Hematopoietic multipotent progenitor cell treated with erythropoietin and hydrocortisone succinate and interleukin-3 and kit ligand, for 15 days (in vitro differentiated cells): ENCODE measurements at places on chromosomes 3 and 15.

GRCh38 chr3:463252-464192 lies 267.0 kb downstream of the CHL1 start:
- no peak for DNase-seq

DNA sequence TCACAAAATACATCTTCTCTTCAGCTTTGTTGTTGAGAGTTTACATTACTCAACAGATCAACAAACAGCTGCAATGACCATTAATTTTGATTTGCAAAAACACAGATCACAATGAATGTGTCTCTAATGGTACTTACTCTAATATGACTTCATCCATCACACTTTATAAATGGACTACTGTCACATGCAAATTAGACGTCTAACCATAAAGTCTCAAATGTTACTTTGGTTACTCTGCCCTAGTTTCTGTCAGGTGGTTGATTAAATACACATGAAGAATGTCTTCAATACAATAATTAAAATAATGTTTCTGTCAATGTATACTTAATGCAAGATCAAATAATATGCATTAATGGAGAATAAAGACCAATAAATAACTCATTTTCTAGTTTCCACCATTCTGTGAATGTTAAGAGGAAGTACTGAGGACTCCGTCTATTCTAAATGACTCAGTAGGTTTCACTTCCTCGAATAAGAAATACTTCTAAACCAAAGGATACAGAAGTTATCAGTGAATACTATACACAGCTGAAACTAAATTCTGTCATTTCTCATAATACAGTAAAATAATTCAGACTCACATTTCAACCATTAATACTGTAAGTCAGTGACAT lies 145.8 kb downstream of the CBLB start:
- DNase-seq, result no peak

GRCh38 chr3:58627941-58628340 lies 38.6 kb downstream of the FAM3D start:
- no peak for DNase-seq

DNA sequence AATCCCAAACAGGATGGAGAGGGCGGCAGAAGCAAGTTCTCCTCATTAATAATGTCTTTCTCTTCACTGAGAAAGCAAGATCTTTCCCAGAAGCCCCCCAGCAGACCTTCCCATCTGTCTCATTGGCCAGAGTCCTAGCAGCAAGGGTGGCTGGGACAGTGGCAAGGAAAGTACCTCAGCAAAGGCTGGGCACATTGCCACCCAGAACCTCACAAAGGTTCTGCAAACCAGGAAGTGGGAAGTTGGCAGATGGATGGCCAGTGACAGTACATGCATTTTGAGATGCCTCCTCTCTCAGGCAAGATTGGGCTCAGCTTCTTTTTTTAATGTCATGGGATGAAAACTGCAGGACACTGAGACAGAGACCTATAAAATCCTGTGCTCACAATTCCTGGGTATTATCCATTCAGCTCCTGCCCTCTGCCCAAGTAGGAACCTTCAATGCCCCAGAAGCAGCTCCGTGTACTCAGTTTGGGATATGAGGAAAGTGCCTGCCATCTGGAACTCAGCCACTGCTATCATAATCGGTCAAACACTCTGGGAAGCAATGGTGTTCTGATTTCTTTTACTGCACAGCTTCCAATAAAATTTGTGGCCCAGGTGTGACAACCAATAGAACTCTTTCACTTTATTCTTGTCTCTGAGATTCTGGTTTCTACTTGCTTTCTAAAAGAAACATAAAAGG lies 25.5 kb downstream of the DPH3 start:
- DNase-seq, result no peak

DNA sequence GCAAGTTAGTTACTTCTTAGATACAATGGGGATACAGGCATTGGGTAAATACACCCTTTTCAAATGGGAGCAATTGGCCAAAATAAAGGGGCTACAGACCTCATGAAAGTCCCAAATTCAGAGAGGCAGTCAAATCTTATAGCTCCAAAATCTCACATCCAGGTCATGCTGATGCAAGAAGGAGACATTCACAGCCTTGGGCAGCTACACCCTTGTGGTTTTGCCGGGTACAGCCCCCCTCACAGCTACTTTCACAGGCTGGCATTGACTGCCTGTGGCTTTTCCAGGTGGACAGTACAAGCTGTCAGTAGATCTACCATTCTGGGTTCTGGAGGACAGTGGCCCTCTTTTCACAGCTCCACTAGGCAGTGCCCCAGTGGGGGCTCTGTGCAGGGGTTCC lies 17.5 kb upstream of the PLSCR1 start:
- DNase-seq, result no peak

GRCh38 chr15:80490431-80490990 lies 86.3 kb downstream of the ARNT2 start:
- no peak for DNase-seq

GRCh38 chr3:186185194-186185787 lies 76.4 kb upstream of the ETV5 start:
- no peak for DNase-seq

DNA sequence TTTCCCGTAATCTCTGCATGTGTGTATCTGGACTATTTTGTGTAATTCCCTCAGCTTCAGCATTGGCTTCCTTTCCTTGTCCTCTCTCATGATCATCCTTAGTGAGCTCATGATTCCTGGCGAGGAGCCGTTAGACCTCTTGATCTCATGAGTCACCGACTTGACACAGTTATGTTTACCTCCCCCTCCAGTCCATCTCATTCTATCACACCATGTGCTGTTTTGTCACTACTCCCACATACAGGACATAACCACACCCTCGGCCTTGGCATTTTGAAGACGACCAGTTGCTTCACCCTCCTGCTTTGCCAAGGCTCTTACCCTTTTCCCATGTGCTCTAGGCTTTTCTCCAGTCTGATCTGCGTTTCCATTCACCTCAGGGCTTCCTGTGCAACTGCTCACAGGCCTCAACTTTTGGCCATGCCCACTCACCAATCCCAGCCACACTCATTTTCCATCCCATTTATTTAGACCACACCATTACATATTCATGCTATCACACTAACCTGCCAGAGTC lies 41.5 kb downstream of the CP start:
- DNase-seq, result no peak

DNA sequence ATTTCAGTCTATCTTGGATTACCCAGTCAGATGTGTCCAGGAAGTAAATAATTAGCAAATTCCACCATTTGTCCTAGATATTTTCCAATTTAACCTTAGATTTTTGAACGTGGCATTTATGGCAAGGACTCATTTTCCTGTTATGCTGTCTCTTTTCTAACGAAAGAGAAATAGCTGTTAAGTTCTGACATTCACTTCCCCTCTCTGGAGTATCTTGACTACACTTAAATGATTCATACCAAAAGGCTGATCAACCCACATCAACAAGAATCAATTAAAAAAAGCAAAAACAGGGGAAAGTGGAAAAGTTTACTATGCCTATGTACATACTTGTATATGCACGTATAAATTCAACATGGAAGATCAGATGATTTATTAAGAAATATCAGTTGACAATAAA lies 149.9 kb downstream of the FRMD5 start:
- DNase-seq, result no peak

DNA sequence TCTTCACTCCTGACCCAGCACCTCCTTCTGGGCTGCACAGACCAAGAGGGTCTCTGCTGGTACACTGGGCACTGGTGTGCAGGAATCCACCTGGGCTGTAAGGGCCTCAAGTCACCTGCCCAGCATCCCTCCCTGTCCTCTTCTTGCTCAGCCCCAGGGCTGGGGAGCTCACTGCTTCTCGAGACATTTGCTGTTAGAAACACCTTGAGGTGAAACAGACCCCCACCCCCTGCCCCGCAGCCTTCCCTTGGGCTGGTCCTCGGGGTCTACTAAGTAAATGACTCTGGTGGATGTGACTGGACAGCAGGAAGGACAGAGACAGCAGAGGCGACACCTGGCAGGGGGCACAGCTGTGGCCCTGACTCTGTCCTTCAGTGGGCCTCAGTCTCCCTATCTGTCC lies 29.1 kb downstream of the LOXL1 start:
- DNase-seq, result no peak

DNA sequence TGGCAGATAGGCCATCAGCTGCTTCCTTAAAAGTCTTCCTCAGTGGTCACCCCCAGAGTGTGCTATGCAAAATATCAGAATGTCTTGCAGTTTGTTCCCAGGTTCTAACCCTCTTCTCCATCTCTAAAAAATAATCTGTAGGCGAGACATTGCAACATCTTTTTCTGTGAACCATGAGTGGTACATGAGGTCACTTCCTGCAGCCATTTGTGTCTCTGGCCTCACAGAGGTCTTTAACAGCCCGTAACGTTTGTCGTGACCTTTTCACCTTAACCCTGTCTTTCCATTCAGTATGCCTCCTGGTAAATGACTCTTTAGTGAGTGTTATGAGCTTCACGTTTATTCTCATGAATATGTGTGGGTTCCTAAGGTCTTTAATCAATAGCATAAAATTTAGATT lies 145.4 kb downstream of the KLHL25 start:
- no peak for DNase-seq

DNA sequence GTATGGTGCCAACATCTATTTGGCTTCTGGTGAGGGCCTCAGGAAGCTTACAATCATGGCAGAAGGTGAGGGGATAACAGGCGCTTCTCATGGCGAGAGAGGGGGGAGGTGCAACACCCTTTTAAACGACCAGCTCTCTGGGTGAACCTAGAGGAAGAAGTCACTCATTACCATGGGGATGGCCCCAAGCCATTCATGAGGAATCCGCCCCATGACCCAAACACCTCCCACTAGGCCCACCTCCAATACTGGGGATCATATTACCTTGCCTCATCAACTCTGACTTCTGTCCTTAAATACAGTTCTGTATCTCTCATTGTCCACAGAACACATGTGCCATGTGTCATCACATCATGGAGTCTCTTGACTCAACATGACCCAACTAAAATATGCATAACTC lies 37.5 kb upstream of the CLRN1 start:
- no peak for DNase-seq

GRCh38 chr15:52789601-52790168 lies 451 bp downstream of the ONECUT1 start:
- DNase-seq, result no peak

DNA sequence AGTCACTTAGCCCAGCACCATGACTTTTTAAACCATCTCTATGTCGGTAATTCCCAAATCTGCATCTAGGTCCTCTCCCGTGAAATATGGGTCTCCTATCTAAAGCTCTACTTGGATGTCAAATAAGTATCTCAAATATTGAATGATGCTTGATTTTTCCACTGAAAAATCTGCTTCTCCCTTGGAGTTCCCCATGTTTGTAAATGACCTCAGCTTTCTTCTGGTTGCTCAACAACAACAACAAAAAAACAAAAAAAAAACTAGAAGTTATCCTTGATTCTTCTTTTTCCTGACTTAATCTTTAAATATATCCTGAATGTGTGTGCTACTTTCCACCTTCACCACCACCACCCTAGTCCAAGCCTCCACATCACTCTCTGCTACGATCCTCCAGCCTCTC lies 307.5 kb upstream of the UBE2E2 start:
- DNase-seq, result no peak

DNA sequence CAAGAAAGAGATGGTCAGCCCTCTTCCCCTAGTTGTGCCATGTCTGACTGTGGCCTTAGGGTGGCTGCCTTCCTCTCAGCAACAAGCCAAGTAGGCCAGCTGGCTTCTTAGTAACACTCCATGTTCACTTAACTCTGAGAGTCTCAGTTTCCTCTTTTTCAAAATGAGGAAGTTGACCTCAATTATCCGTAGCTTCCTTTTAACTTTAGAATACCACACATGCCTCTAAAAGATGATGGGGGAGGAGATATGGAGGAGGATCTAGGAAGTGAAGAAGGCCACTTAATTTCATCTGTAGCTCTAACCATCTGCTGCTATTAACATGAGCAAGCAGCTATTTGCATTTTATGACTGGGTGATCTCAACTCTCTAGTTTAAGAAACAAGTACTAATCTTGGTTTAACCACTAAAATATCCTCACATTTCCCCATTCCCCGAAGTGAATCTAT lies 32.9 kb downstream of the CD200R1L start:
- no peak for DNase-seq

DNA sequence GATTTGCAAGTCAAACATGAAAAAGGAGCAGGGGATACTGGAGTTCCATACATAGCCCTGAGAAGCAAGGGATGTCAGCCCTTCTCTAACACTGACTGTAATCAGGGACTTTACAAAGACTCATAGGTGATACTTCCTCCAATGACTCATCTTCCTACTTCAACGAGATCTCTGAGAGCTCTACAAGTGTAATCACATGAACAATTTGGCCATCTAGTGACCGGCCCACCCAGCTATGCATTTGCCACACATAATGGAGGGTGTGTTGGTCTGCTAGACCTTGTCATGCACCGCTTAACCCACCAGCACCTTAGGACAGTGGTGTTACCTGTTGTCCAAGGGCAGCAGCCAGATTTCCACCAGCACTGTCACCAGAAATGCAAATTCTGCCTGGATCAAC lies 75.3 kb downstream of the NCEH1 start:
- no peak for DNase-seq

- no peak for DNase-seq
Measured at GRCh38 chr3:64445109-64445943, 220.1 kb upstream of the PRICKLE2 start.

DNA sequence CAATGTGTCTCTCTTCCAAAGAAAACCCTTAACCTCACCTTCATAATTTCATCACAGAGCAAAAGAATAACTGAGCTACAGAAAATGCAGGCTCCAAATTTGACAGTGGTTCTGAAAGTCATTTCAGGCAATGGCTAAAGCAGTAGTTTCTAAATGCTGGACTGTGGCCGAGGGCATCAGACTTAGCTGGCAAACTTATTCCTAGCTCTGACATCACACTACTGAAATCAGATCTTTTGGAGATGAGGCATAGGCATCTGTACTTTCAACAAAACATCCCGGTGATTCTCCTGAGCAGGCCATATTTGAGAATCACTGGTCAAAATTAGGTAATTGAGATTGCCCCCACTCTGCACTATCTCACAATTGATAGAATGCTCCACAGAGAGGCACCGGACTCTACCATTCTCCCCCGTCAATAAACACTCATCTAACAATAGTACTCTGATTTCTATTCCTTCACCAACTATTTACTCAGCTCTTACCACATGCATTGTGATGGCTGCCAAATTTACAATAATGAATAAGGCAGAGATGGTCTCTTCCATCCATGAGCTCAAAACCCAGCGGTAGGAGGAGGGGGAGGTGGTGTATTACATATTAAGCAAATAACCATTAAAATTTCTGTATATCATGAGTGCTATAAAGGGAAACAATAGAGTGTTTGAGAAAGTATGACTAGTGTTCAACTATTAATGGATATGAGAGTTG lies 57.3 kb upstream of the SPRED1 start:
- DNase-seq, result no peak

GRCh38 chr15:81910355-81911021 lies 135.3 kb downstream of the MEX3B start:
- no peak for DNase-seq

GRCh38 chr15:58070801-58071418 lies 5.4 kb upstream of the ALDH1A2 start:
- peak; percentile 18 for DNase-seq
